ENCODE measurements at places on chromosomes 7 and 10.

DNA sequence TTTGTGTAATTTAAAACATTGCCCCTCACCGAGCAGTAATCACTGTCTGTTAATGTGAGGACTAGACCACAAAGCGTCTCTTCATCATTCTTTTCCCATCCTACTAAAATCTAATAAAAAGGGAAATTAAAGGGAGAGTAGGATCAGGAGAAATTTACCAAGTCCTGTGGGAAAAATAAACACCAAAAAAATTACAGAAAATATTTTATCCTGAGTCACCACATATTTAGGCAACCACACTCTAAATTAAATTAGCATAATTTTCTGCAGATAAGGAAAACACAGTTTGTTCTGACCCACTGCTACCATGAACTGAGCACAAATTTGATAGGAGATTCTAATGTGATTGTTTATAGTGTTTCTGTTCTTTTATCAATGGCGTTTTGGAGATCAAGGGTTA lies 49.3 kb downstream of the CCDC6 start:
- no peak for DNase-seq

DNA sequence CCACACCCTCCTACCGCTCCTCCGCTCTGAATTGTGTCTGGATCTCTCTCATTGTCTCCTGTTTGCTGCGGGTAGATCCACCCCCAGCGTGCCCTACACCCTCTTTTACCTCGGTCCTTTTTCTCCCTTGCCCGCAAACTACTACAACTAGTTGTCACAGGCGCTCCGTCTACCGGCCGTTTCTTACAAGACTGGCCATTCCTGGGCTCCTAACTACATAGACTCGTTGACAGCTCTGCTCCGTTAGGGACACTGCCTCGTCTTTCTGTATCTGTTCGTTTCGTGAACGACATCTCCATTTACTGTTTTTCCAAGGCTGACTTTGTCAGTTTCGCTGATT lies 786 bp downstream of the TAF3 start:
- DNase-seq = no peak

GRCh38 chr7:156897673-156898072 lies 4.7 kb upstream of the LMBR1 start:
- no peak for DNase-seq

- DNase-seq = no peak
Measured at GRCh38 chr10:526651-527312, 162.7 kb downstream of the DIP2C start.

GRCh38 chr10:1625079-1625478 lies 112.2 kb downstream of the ADARB2 start:
- no peak for DNase-seq

DNA sequence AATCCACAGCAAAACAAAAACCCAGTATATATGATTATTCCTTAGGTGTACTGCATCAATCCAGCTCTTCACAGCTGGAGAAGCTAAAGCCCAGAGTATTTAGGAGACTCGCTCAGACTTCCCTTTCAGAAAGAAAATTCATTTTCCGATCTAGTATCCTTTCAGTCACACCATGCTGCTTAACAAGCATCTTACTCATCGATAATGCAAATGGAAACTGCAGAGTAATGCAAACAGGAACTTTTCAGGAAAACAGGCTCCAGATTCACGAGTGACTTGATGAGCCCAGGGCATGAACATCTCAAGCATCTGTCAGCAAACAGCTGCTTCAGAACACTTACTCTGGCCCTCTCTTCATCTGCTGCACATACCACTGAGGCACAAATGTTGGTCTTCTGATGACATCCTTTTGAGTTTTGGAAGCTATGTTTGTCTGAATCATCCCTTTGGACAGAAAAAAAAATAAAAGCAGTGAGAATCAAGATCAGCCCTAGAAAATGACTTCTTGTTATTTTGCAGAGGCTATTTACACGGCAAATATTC lies 24.9 kb upstream of the ZC3HAV1L start:
- DNase-seq = no peak

GRCh38 chr7:36266683-36267082 lies 113.6 kb downstream of the EEPD1 start:
- DNase-seq = no peak

All from ureter (tissue), 1 donor.